ENCODE measurements at places on chromosomes 2 and 18.

GRCh38 chr18:45731716-45732115 lies 7.7 kb downstream of the SLC14A1 start:
- DNase-seq: no peak

DNA sequence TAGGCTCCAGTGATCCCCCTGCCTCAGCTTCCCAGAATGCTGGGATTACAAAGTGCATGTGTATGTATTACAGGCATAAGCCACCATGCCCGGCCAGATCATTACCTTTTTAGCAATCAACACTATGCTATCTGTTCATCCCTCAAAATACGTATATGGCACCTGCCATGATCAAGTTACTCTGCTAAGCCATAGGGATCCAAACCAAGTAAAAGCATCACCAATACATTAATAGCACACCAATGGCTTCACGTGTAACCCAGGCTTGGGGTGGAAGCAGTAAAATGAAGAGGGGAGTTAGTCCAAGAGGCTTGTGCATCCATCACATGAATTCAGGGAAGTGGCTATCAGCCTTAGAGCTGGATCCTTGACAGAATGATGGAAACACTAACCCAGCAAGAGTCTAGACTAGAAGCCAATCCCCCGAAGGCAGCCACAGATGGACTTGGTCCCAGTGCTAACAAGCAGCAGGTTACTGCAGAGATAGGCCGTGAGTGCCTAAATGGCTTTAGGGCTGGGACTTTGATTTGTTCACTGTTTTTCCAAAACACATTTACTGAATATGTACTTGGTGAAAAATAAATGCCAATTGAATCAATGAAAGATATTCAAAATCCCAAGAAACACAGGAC lies 11.3 kb downstream of the HDLBP start:
- DNase-seq: no peak

DNA sequence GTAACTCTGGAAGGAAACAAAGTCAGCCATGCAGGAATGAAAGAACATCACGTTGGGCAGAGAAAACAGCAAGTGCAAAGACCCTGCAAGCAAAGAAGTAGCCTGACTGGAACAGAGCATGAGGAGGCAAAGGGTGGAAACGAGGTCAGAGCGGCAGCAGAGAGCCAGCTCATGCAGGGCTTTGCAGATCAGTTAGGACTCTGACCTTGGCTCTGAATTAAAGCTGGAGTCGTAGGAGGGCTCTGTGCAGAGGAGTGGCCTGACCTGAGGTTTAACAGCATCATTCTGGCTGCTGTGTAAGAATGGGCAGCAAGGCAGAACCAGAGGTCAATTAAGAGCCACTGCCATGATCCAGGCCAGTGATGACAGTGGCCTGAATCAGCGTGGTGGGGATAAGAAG lies 220.7 kb downstream of the PRKCE start:
- DNase-seq: no peak

GRCh38 chr2:227862227-227862740 lies 9.1 kb upstream of the DAW1 start:
- peak; percentile 47 for DNase-seq

GRCh38 chr2:17441055-17441771 lies 77.0 kb downstream of the RAD51AP2 start:
- DNase-seq: no peak

DNA sequence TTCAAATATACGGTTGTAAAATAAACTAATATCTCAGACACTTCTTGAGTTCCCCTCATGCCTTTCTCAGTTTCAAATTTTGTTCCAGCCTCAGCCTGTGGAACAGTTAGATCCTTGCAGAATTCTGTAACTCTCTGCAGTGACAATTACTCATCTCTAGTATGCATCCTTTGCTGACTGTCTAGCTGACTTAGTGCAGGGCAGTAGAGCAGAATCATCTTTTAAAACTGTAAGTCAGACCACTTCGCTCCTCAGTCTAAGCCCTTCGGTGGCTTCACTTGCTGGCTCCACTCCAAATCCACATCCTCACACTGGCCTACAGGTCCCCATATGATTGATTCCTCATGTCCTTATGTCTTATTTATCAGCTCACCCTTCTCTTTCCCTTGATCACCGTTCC lies 164.1 kb upstream of the ZSWIM2 start:
- peak; percentile 11 for DNase-seq
